Activated CD8-positive, alpha-beta T cell treated with anti-CD3 and anti-CD28 coated beads, Interleukin-2, amount 10 ng/mL, durations not matched to agents 7 days and 5 days (primary cell): ENCODE measurements at places on chromosomes 4 and X.

DNA sequence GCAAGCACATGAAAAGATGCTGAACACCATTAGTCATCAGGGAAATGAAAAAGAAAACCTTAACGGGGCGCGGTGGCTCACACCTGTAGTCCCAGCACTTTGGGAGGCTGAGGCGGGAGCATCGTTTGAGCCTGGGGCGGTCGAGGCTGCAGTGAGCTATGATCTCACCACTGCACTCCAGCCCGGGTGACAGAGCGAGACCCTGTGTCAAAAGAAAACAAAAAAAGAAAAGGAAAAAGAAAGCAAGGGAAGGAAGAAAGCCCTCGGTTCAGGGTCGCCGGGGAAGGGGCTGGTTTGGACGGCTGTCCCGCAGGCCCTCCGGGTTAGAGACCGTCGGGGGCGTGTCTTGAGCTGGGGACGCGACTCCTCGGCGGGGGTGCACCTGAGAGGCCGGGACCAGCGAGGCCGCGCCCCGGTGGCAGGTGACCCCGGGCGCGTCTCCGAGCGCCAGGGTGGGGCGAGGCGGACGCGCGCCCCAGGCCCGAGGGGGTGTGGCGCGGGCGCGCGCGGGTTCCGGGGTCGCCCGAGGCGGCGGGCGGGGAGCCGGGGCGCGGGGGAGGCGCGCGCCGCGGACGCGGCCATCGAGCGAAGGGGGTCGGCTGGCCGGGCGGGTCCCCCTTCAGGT is 478 bp upstream of the PLXNA3 start:
- DNase-seq, result peak; percentile 63
- H3K4me3 ChIP-seq, result peak overlapping the region; percentile 91
- peaks cover 9% of the 10 kb centered on the region for H3K36me3 ChIP-seq
- H3K4me1 ChIP-seq, result peaks cover 18% of the 10 kb centered on the region
- H3K27me3 ChIP-seq, result no peaks in the 10 kb centered on the region

GRCh38 chrX:119266364-119266995 is 30.4 kb downstream of the PGRMC1 start:
- peak; percentile 23 for DNase-seq
- no peak overlapping the region for H3K4me3 ChIP-seq

DNA sequence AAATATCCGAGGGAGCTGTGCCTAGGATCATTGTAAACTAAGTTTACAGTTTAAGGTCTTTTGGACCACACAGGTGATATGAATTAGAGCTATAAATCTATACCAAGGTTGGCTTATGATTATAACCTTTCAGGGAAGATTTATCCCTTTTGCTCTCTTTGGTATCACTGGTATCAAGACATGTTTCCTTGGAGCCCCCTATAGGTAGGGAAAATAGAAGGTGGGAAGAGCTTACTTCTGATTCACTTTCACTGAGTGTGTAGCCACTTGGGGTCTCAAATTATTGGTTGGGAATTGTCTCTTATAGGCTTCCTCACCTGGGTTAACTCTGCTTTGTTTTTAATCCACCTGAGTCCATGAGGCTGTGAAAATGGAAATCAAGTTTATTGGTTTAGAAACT is 262.1 kb upstream of the NR3C2 start:
- H3K4me3 ChIP-seq, result no peak overlapping the region
- no peaks in the 10 kb centered on the region for H3K36me3 ChIP-seq
- no peaks in the 10 kb centered on the region for H3K4me1 ChIP-seq
- DNase-seq, result no peak

GRCh38 chr4:182547435-182547834 is 304.2 kb downstream of the TENM3 start:
- no peaks in the 10 kb centered on the region for H3K27me3 ChIP-seq
- no peaks in the 10 kb centered on the region for H3K4me1 ChIP-seq
- H3K27ac ChIP-seq, result no peak overlapping the region

- peaks cover 29% of the 10 kb centered on the region for H3K4me1 ChIP-seq
- DNase-seq, result no peak
- H3K27ac ChIP-seq, result peak overlapping the region; percentile 87
- no peaks in the 10 kb centered on the region for H3K36me3 ChIP-seq
- peak overlapping the region; percentile 74 for H3K4me3 ChIP-seq
- H3K27me3 ChIP-seq, result peaks cover 15% of the 10 kb centered on the region
Observed at GRCh38 chr4:76211769-76212708, 1.6 kb downstream of the SCARB2 start.

- H3K27me3 ChIP-seq, result no peaks in the 10 kb centered on the region
- H3K27ac ChIP-seq, result no peak overlapping the region
- no peak for DNase-seq
Observed at GRCh38 chrX:71225676-71226075, 2.7 kb downstream of the GJB1 start.

GRCh38 chr4:86031927-86032326 is 327.9 kb downstream of the MAPK10 start:
- DNase-seq, result no peak
- no peaks in the 10 kb centered on the region for H3K4me1 ChIP-seq
- H3K27ac ChIP-seq, result no peak overlapping the region
- H3K4me3 ChIP-seq, result no peak overlapping the region

GRCh38 chrX:13688384-13688957 is 457 bp upstream of the RAB9A start:
- H3K27ac ChIP-seq, result peak overlapping the region; percentile 81
- no peak for DNase-seq
- H3K27me3 ChIP-seq, result no peaks in the 10 kb centered on the region
- peaks cover 7% of the 10 kb centered on the region for H3K36me3 ChIP-seq
- H3K4me1 ChIP-seq, result peaks cover 42% of the 10 kb centered on the region

DNA sequence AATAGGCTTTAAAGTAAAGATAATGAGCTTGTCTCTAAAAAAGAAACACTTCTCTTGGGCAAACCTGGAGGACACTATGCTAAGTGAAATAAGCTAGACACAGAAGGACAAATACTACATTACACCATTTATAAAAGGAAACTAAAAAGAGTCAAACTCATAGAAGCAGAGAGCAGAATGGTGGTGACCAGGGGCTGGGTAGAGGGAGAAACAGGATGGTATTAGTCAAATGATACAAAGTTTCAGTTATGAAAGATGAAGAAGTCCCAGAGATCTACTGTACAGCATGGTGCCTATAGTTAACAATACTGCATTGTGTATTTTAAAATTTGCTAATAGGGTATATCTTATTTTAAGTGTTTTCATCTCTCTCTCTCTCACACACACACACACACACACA is 28.5 kb downstream of the ACSL4 start:
- no peak overlapping the region for H3K4me3 ChIP-seq
- H3K27me3 ChIP-seq, result no peaks in the 10 kb centered on the region
- peak overlapping the region; percentile 30 for H3K27ac ChIP-seq
- peaks cover 48% of the 10 kb centered on the region for H3K4me1 ChIP-seq

- H3K27ac ChIP-seq, result no peak overlapping the region
- H3K36me3 ChIP-seq, result no peaks in the 10 kb centered on the region
- H3K4me1 ChIP-seq, result no peaks in the 10 kb centered on the region
- DNase-seq, result no peak
- H3K27me3 ChIP-seq, result no peaks in the 10 kb centered on the region
Observed at GRCh38 chr4:25677157-25677556, 21.5 kb downstream of the SLC34A2 start.

DNA sequence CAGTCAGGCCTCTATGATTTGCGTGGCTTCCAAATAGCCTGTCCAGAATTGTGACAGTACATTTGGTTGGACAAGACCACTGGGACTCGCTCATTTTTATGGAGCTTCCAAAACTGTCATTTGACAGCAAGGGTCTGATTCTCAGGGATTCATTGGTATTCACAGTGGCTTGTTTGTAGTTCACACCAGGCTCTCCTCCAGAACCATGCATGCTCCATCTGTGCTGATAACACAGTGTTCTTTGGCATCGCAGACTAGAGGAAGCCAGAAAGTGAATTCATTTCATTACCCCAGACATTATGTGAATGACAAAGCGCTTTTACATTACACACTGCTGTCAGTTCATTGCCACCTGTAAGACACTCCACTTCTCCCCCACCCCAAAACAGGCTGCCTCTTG is 208.3 kb downstream of the ARHGAP10 start:
- no peak for DNase-seq
- peaks cover 3% of the 10 kb centered on the region for H3K27me3 ChIP-seq
- H3K4me1 ChIP-seq, result peaks cover 29% of the 10 kb centered on the region
- H3K27ac ChIP-seq, result no peak overlapping the region
- no peak overlapping the region for H3K4me3 ChIP-seq

GRCh38 chr4:22174640-22175039 is 226.1 kb upstream of the KCNIP4 start:
- H3K36me3 ChIP-seq, result no peaks in the 10 kb centered on the region
- DNase-seq, result no peak
- no peak overlapping the region for H3K27ac ChIP-seq
- H3K4me1 ChIP-seq, result no peaks in the 10 kb centered on the region
- no peak overlapping the region for H3K4me3 ChIP-seq

DNA sequence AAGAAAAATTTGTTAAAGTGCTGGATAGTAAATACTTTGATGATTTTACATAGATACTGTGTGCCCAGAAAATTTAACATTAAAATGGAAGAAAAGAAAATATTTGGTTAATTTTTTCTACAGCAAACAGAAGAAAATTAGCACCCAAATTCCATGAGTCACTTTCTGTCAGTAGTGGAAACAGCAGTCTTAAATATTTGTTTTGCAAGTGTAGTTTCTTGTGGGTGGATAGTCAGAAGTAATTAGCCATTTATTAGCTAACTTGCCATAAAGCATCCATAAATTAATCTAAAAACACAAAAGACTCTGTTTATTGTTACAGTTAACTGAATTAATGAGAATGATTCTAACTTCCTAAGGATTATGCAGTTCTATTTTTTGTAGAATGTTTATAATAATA is 9.7 kb upstream of the UFSP2 start:
- no peaks in the 10 kb centered on the region for H3K36me3 ChIP-seq
- H3K27me3 ChIP-seq, result peaks cover 4% of the 10 kb centered on the region
- H3K27ac ChIP-seq, result no peak overlapping the region
- H3K4me1 ChIP-seq, result no peaks in the 10 kb centered on the region
- no peak for DNase-seq
- no peak overlapping the region for H3K4me3 ChIP-seq

- H3K27me3 ChIP-seq, result no peaks in the 10 kb centered on the region
- no peak for DNase-seq
- H3K4me3 ChIP-seq, result no peak overlapping the region
Observed at GRCh38 chr4:118287711-118288451, 64.9 kb downstream of the PRSS12 start.

DNA sequence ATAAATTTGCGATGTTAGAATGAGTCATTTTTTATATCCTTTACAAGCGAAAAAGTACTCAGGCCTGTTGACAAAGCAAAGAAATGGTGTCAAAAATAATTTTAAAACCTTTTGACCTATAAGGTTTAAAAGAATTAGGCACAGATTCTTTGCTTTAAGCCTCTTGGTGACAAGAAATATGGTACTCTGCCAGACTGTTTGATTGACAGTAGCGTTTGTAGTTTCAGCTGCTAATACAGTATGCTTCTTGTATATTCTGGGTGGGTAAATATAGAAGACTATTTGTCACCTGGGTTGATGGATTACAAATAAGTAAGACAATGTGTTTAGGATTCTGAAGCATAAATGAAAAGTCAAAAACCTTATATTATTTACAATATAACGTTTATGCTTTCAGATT is 193.1 kb upstream of the PITX2 start:
- no peak for DNase-seq
- H3K36me3 ChIP-seq, result no peaks in the 10 kb centered on the region
- H3K4me3 ChIP-seq, result no peak overlapping the region
- H3K27ac ChIP-seq, result no peak overlapping the region

GRCh38 chr4:53055274-53055673 is 193.2 kb downstream of the RASL11B start:
- H3K36me3 ChIP-seq, result peaks cover 2% of the 10 kb centered on the region
- no peaks in the 10 kb centered on the region for H3K4me1 ChIP-seq
- H3K27me3 ChIP-seq, result no peaks in the 10 kb centered on the region
- no peak for DNase-seq

DNA sequence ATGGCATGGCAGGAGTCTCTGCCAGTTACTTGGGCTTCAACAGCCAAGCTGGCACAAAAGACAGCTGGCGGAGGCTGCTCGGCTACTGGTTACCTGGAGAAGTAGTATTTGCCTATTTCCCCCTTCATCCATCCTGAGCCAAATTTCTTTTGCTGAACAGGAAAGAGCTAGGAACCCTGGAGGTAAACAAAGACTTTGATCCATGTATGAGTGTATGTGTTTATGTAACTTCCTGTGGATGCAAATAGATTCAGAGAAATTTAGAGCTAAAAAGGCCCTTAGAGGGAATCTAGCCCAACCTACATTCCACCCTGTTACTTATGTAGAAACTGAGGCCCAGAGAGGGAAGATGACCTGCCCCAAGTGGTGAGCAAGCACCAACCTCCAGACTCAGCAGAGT is 11.2 kb downstream of the AWAT2 start:
- H3K27me3 ChIP-seq, result no peaks in the 10 kb centered on the region
- DNase-seq, result no peak
- no peak overlapping the region for H3K27ac ChIP-seq
- H3K4me3 ChIP-seq, result no peak overlapping the region
- no peaks in the 10 kb centered on the region for H3K36me3 ChIP-seq
- H3K4me1 ChIP-seq, result no peaks in the 10 kb centered on the region
